ENCODE measurements at places on chromosomes 1 and 21. TPM values are rescaled to one million over a fixed set of nuclear protein-coding genes. Genes with fewer than 3 reads are reported as not detected.

Gene PLA2G2F
- total RNA-seq, result not detected

Gene OR2L3
- total RNA-seq, result not detected

Gene FAM72C
- 0.38 TPM for total RNA-seq

Gene GSTM5
- total RNA-seq, result not detected

Gene GRHL3
- total RNA-seq, result not detected
